ENCODE measurements at places on chromosomes 11 and 22.

- no peak for DNase-seq
Measured at GRCh38 chr11:111135101-111135500, 110.4 kb upstream of the POU2AF2 start.

GRCh38 chr11:42974510-42975179 lies 337.2 kb upstream of the API5 start:
- DNase-seq, result no peak

- DNase-seq, result no peak
Measured at GRCh38 chr11:90476442-90477007, 253.7 kb upstream of the CHORDC1 start.

GRCh38 chr11:18365741-18366140 lies 28.6 kb upstream of the LDHA start:
- DNase-seq, result no peak

GRCh38 chr11:6717426-6717825 lies 34.3 kb upstream of the MRPL17 start:
- no peak for DNase-seq

GRCh38 chr22:18109410-18110193 lies 1.0 kb upstream of the TUBA8 start:
- DNase-seq, result no peak

- no peak for DNase-seq
Measured at GRCh38 chr11:45178890-45179671, 32.6 kb downstream of the PRDM11 start.

GRCh38 chr11:898540-899190 lies 11.9 kb downstream of the CHID1 start:
- no peak for DNase-seq

DNA sequence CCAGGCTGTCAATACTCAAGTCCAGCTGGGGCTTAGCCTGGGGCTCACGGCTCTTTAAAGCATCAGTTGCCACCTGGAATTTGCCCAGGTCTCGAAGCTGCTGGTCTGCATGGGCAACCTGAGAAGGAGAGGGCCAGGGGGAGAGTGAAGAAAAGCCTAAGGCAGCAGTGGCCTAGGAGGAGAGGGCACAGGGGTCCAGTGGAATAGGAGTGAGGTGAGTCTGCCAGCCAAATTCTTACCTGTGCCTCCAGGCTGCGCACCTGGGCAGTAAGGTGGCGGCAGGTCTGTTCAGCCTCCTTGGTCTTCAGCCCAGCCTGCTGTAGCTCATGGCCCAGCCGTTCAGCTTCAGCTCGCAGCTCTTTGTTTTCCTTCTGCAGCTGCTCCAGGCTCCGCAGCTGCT lies 10.0 kb downstream of the IL18BP start:
- no peak for DNase-seq

- no peak for DNase-seq
Measured at GRCh38 chr11:19087658-19088057, 27.1 kb upstream of the MRGPRX2 start.

DNA sequence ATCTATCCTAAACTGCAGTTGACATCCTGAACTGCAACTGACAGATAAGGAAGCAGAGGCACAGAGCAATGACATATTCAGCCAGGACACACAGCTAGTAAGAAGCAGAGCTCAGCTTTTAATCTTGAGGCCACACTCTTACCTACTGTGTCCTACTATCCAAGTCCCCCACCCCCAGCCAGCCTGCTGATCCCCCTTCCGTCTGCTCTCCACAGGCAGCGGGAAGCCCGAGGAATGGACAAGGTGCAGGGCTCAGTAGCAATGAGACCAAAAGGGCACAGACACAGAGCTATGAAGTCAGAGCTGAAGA lies 4.3 kb downstream of the POLR3H start:
- no peak for DNase-seq

All from germinal center (tissue), 1 donor.